HuH-7 (cell line): ENCODE measurements at places on chromosomes 16 and 17.

GRCh38 chr16:87425941-87426340, 33.8 kb downstream of the MAP1LC3B start:
- no peak for DNase-seq

DNA sequence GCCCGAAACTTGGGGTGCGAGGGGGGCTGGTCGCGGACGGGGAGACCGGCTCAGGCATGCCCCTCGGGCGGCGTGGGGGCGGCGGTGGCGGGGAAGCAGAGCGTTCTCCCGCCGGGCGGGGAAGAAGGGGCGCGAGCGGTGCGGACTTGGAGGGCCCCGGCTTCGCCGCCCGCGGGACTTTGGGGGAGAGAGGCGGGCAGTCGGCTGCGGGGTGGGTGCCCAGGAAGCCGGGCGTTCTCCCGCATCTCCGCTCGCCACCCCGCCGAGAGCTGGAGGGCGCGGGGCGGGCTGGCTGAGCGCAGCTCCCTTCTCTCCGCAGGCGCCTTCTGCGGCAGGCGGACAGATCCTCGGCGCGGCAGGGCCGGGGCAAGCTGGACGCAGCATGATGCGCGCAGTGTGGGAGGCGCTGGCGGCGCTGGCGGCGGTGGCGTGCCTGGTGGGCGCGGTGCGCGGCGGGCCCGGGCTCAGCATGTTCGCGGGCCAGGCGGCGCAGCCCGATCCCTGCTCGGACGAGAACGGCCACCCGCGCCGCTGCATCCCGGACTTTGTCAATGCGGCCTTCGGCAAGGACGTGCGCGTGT, 772 bp downstream of the NTN1 start:
- DNase-seq: no peak

DNA sequence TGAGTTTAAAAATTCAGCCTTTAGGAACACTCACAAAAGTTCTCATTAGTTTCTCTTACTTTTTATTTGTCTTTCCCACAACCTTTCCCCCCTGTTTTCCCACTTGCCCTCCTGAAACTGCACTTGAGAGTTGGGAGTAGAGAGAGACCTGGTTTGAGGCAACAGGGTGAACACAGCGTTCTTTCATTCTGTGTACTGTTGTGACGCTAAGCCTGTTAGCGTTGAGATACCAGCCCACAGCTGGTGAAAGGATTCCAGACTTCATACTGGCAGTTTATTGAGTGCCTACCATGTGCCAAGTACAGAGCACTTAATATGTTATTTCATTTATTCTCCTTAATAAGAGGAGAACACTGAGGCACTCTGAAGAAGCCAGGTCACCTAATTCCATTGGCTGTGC, 10.3 kb downstream of the TNRC6C start:
- no peak for DNase-seq

GRCh38 chr16:72879846-72880245, 168.1 kb downstream of the ZFHX3 start:
- no peak for DNase-seq

GRCh38 chr16:50842589-50842988, 100.7 kb downstream of the CYLD start:
- no peak for DNase-seq

GRCh38 chr16:49523435-49524159, 150.0 kb downstream of the C16orf78 start:
- DNase-seq: no peak

- DNase-seq: peak; percentile 58
Measured at GRCh38 chr16:68229431-68230175, 6.3 kb downstream of the ESRP2 start.

GRCh38 chr17:4852567-4853207, 19.5 kb downstream of the MINK1 start:
- peak; percentile 34 for DNase-seq

- peak; percentile 28 for DNase-seq
Measured at GRCh38 chr16:49620158-49620868, 235.6 kb downstream of the ZNF423 start.

GRCh38 chr17:81000334-81000630, 8.6 kb downstream of the CHMP6 start:
- no peak for DNase-seq

DNA sequence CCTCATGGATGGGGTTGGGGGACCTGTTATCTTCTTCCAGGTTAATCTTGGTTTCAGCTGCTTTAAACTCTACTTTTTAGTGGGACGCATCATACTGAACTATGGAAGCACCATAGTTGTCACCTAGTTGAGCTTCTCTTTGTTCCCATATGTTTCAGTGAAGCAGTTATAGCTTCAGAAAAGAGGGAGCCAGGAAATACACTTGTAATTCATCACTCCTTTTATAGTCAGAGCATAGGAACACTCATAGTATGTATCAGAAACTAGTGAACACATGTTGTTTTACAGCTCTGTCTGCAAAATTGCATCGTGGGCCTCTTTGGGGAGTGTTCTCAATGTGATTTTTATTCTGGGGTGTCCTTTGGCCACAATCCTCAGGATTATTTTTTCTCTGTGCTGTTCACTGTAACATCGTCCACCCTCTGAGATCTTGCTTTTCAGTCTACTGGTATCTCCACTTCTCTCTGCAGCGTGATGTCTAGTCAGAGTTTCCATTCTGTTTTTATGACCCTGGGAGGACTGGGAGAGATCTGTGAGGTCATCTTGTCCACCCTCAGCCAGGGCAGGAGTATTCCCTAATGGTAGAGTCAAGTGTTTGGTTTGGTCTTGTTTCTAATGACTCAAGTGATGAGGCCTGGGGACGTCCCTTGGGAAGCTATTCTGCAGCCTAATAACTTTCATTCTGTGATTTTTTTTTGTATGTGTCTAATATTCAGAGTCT, 585.4 kb downstream of the WWOX start:
- no peak for DNase-seq

DNA sequence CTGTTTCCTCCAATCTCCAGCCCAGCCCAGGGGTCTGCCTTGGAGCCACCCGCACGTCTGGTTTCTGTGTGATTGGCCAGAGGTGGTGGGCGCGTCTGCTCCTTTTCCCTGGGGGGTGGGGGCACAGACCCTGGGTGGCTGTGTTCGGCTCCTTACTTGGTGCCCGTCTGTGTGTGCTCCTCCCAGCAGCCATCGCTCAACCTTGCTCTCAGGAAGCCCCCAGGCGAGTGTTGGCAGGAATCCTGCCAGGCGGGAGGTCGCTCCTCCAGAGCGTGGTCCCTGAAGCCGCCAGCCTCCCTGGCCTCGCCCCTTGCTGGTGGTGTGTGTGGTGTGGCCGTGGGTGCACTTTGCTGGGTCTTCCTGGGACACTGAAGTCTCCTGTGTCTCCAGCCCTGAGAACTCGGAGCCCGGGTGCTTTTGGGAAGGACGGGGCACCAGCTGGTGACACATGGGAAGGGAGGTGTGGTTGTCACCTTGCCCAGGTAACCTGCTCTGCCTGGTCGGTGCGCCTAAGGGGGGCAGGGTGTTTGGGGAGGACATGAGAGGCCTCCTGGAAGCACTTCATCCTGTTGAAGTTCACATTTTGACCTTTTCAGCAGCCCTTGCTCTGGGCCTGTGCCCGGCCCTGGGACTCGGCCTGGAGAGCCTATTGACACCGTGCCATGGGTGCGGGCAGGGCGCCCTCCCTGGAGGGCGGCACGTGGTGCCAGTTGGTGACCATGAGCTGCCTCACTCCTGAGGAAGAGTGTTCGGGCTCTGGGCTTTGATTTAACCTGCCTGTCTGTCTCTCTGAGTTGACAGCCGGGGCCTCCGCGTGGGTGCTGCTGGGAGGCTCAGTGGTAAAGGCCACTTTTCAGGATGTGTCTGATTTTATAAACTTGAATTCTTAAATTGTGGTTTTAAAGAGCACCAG, 49.0 kb upstream of the ZNF750 start:
- DNase-seq: no peak
